ENCODE measurements at places on chromosomes 4 and X. TPM values are rescaled to one million over a fixed set of nuclear protein-coding genes. Genes with fewer than 3 reads are reported as not detected.

The ALPK1 gene
- 14.1 TPM for total RNA-seq

The ABCG2 gene
- total RNA-seq: 0.90 TPM

The ARSD gene
- total RNA-seq: 12.0 TPM

The REST gene
- 50.6 TPM for total RNA-seq

The ARHGAP24 gene
- total RNA-seq: 67.6 TPM

The CT45A1 gene
- total RNA-seq: not detected

The F8A3 gene
- 0.72 TPM for total RNA-seq

The SH3TC1 gene
- total RNA-seq: 1.5 TPM

The LRCH2 gene
- total RNA-seq: 11.1 TPM

The HSFX4 gene
- not detected for total RNA-seq

The MAGEC2 gene
- 0.09 TPM for total RNA-seq

The GPAT3 gene
- 10.7 TPM for total RNA-seq

The NHS gene
- total RNA-seq: 11.6 TPM

The WDR17 gene
- 2.6 TPM for total RNA-seq

The SCRG1 gene
- 0.49 TPM for total RNA-seq

The PRRG3 gene
- 0.49 TPM for total RNA-seq

The UGT2B10 gene
- not detected for total RNA-seq

The HTR2C gene
- total RNA-seq: not detected

The SPANXB1 gene
- not detected for total RNA-seq

The NMU gene
- total RNA-seq: not detected

The CSAG3 gene
- not detected for total RNA-seq

The AFAP1 gene
- 83.9 TPM for total RNA-seq

The DCLK2 gene
- total RNA-seq: 4.5 TPM

The CLDN22 gene
- total RNA-seq: under 0.01 TPM
